Amniotic stem cell (primary cell): ENCODE measurements at places on chromosomes 16 and 17.

GRCh38 chr16:1940273-1941161 lies 2.5 kb downstream of the MSRB1 start:
- no peak for DNase-seq

GRCh38 chr16:14193316-14193871 lies 122.3 kb downstream of the MRTFB start:
- no peak for DNase-seq

DNA sequence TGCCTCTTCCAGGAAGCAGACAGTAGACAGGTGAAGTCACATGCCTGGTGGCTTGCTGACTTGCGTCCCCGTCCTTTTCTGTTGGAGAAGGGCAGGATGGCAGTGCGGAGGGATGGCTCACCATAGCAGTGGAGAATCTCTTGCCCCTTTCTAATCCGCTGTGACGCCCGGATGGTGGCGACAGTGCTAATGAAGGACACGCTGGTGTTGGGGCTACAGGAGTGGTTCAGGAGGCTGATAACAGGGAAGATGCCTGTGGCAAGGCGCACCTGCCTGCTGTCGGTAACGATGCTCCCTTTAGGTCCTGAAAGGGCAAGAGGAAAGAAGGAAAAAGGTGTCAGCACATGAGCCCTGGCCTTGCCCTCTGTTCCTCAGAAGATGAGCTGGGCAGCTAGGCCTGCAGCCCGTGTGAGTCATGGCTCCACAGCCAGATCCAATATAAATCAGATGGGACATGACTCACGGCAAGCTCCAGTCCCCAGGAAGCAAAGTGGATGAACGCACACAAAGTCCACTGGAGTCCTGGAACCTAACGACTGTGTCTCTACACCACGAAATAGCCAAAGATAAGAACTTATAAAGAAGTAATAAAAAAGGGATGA lies 25.5 kb downstream of the SERPINF1 start:
- DNase-seq, result peak; percentile 88

GRCh38 chr16:49521734-49522325 lies 148.2 kb downstream of the C16orf78 start:
- no peak for DNase-seq

DNA sequence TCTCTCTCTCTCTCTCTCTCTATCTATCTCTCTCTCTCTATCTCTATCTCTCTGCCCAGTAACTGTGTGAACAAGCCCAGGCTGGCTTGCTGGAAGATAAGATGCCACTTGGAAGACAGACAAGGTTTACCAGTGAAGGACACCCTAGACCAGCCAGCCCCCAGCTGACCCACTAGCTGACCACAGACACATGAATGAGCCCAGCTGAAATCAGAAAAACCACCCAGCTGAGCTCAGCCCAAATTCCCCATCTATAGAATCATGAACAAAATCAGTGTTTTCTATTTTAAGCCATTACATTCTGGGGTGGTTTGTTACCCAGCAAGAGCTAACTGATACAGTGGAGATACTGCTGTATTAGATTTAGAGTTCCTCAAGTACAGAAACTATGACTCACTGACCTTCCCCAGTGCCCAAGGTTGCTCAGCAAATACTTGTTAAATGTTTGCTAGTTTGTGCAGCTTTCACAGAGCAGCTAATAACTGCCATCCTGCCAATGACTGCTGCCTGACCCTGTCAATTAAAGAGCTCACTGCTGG lies 18.0 kb downstream of the EMP2 start:
- no peak for DNase-seq

DNA sequence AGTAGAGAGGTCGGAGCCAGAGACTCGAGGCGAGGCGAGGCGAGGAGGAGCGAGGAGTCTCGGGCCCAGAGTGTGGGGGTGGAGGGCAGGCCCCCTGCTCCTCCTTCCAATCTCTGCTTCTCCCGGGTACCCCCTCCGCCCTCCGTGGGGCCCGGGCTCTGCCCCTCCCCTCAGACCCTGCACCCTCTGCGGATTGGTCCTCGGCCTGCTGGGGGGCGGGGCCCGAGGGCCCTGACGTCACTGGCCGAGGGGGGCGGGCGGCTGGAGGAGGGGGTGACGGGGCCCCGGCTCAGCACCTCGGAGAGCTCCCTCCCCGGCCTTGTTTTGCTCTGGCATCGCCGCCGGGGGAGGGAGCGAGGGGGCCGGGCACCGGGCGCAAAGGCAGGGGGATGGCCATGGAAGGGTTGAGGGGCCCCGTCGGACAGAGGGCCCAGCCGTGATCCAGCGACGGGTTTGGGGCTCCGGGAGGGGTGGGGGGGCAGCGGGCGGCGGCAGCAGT lies at the start of gene RUNDC3A:
Gene RUNDC3A, plus strand, starts transcription at position 282 of the 499 bp plus-strand sequence. CDS start 232 bp downstream, outside the sequence.
- peak; percentile 19 for DNase-seq

DNA sequence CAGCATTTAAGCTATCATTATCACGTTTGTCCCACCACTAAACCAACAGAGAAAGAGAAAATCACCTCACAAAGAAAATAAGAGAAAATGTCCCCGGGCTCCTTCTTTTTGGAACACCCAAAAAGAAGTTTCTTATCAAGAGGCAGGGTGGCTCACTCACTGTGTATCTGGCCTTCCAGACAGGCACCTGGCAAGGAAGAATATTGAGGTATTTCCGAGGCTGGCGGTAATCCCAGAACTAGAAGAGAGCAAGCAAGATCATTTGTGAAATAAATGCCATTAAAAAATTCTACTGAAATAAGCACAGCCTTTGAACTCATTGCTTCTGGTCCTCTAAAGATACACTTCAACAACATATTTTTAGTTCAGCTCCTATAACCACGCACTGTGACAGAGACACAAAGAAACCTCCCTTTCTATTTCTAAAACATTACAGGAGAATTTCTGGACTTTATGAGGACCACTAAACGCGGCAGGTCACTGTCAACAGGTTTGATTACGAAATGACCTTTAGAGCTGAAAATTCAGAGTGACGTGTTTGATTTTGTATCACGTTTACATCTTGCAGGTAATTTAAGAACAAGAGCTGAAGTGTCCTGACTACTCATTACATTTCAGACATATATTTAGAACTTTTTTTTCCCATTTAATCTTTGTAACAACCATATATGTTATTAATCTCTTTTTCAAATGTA lies 61.0 kb downstream of the WDR59 start:
- no peak for DNase-seq

DNA sequence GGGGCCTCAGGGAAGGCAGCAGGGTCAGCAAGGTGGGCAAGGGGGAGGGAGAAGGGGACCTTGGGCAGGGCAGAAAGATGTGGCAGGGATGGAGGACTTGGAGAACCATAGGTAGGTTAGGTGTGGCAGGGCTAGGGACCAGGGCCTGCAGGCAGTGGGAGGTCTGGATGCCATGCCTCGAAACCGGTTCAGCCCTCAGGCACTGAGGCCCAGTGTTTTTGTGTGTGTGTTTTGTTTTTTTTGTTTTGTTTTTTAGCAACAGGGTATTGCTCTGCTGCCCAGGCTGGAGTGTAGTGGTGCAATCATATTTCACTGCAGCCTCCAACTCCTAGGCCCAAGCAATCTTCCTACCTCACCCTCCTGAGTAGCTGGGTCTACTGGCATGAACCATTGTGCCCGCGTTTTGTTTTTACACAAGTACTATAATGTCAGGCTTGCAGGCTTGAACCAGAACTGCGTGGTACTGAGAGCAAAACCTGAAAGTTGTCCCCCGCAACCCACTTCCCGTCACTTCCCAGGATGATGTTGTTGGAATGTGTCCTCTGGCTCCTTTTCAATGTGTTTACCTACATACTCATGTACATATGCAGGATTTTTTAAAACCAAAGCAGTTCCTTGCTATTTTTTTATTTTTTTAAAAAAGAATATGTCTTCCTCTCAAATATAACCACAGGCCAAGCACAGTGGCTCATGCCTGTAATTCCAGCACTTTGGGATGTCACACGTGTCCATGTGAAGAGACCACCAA lies 12.4 kb downstream of the ODAD4 start:
- DNase-seq, result no peak

DNA sequence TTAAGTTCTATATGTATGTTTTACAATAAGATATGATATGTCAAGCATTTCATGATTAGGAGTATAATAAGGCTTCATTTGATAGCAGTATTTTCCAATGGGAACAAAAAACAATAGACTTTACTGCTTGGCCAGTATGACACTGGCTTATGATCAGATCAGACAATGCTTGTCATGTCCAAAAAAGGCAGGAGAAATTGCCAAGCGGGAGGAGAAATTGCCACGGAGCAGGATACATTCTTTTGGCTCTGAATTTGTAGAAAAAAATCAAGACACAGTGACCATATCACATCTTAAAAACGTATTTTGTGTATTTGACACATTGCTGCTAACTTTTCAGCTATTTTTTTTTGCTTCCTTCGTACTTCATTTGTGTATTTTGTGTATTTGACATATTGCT lies 404.1 kb downstream of the CNTNAP4 start:
- DNase-seq, result no peak

- DNase-seq, result no peak
These were observed 151.1 kb downstream of the AHSP start for GRCh38 chr16:31678649-31679325.

GRCh38 chr17:68378268-68379176 lies 78.8 kb downstream of the WIPI1 start:
- DNase-seq, result peak; percentile 75

DNA sequence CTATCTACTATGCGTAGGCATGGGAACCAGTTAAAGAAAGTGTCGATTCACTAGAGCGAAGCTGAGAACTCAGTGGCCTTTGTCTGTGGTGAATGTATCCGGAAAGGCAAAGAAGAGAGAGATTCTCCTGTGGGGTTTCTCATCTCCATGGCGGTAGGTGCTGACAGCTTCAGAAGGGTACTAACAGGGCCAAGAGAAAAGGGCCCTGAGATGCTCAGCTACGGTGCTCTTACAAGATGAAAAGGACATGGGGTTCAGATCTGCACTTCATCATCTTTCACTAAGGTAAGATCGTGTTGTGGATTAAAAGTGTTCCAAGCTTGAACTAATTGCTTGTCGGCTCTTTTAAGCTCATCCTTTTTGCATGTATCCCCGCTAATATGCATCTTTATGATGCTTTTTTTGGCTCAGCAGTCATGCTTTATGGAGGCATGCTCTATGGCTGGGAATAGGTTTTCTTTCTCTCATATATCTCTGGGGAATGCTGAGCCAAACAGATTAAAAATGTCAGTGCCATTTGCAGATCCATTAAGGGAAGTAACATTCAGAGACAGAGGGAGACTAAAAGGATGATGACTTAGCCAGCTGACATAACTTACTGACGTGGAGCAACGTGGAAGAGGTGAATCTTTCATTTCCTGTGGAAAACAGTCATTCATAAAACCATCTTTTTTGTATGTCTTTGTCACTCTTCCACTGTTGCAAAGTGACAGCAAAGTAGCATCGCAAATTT lies 29.9 kb downstream of the KCNJ16 start:
- no peak for DNase-seq

DNA sequence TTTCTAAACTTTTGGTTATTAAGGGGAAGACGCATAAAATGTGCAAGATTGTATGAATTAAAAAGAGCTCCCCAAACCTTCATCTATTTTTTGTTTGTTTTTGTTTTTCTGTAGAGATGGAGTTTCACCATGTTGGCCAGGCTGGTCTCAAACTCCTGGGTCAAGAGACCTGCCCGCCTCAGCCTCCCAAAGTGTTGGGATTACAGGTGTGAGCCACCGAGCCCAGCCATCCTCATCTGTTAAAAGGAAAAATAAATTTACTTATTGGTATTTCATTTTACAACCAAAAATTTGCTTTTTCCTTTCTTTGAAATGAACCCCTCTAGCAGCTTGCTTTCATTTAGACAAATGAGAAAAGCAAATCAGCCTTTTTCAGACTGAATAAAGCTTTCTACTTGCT lies 23.2 kb downstream of the RNF157 start:
- no peak for DNase-seq

GRCh38 chr16:73177729-73178295 lies 129.9 kb upstream of the ZFHX3 start:
- no peak for DNase-seq
